ENCODE measurements at places on chromosomes 2 and 18.

GRCh38 chr2:188952901-188953300 lies 21.3 kb upstream of the COL3A1 start:
- DNase-seq, result no peak

- no peak for DNase-seq
These were observed 325.8 kb upstream of the POU3F3 start for GRCh38 chr2:104528101-104528500.

- no peak for DNase-seq
These were observed 87.5 kb upstream of the NEDD4L start for GRCh38 chr18:57956491-57956890.

DNA sequence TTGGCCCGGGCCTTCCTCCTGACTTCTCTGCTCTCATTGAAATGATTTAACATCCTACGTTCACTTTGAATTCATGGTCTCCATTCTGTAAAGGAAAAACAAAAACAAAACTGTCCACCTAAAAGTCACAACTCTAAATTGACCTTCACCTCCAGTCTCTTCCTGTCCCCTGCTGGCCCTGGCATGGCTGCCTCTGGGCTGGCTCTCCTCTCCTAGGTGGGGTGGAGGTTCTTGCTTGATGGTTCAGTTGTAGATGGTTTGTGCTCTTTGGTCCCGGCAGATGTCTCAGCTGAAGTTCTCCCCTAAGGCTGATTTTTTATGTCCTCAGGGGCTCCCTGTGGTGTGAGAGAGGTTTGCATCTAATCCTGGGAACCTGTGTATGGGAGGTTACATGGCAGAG lies 121.1 kb downstream of the ACKR3 start:
- DNase-seq, result no peak

GRCh38 chr18:48059455-48060010 lies 129.1 kb upstream of the SMAD2 start:
- DNase-seq, result no peak
